ENCODE measurements at places on chromosomes 3 and 15.

GRCh38 chr3:40969756-40970466 lies 229.4 kb upstream of the CTNNB1 start:
- no peak for DNase-seq

- DNase-seq = no peak
Measured at GRCh38 chr3:3191675-3192285, 12.3 kb upstream of the CRBN start.

DNA sequence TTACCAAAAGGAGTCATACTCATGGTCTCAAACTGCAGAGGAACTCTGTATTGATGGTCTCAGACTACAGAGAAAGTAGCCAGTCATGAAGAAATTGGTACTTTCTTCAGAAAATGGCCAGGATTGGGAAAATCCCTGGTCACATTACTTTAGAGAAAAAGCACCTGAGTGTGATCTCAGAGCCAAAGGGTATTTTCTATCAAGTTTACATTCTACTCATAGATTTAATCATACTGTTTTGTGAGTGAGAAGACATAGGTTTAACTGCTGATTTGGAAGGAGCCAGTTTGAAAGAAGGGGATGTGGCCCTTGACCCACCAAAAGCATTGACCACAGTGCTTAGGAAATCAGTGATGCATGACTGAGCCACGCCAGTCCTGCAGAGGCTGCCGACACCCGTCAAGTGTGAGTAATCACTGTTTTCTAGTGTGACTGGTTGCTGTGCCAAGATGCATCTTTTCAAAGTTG lies 203.6 kb downstream of the AKAP13 start:
- DNase-seq = peak; percentile 40

- peak; percentile 61 for DNase-seq
Measured at GRCh38 chr3:149702691-149703441, 45.0 kb upstream of the WWTR1 start.

- no peak for DNase-seq
Measured at GRCh38 chr3:59316688-59317275, 267.0 kb upstream of the CFAP20DC start.

- no peak for DNase-seq
Measured at GRCh38 chr15:66405007-66405406, 18.3 kb downstream of the MAP2K1 start.

DNA sequence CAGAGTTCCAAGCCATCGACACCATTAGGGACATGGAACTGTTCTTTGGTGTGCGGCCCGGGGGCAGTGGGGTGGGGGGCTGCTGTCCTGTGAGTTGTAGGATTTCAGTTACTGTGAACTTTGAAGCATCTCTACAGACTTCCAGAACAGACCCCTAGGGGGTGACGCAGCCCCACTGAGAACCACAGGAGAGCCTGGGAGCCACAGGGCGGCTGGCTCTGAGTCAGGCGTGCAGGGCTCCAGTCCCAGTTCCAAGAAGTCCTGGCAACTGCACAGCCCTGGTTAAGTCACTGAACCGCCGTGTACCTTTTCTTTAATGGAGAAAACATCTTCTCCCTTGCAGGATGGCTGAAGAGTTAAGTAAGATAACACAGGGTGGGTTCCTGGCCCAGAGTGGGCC lies 23.5 kb upstream of the LRTM1 start:
- DNase-seq = peak; percentile 42

- no peak for DNase-seq
Measured at GRCh38 chr3:189687475-189687874, 56.3 kb downstream of the TP63 start.

DNA sequence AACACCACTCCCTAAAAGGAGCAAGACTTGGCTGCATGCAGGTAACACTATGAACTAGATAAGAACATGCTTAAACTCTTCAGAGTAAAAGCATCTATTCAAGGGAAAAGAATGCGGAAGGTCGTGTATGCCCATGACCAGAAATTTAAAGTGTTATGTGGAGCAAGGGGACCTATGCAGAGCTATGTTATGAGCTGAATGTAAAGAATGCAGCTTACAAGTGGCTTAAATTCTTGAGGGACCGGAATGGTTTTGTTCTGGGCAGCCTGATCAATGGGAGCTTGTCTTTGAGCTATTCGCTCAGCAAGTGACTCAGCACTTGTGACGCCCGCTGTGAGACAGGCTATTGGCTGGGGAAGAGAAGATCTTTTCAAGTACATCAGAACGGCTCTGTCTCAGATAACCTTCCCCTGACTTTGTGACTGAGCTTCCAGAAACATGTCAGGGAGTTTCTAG lies 367.5 kb upstream of the THBS1 start:
- DNase-seq = peak; percentile 100

DNA sequence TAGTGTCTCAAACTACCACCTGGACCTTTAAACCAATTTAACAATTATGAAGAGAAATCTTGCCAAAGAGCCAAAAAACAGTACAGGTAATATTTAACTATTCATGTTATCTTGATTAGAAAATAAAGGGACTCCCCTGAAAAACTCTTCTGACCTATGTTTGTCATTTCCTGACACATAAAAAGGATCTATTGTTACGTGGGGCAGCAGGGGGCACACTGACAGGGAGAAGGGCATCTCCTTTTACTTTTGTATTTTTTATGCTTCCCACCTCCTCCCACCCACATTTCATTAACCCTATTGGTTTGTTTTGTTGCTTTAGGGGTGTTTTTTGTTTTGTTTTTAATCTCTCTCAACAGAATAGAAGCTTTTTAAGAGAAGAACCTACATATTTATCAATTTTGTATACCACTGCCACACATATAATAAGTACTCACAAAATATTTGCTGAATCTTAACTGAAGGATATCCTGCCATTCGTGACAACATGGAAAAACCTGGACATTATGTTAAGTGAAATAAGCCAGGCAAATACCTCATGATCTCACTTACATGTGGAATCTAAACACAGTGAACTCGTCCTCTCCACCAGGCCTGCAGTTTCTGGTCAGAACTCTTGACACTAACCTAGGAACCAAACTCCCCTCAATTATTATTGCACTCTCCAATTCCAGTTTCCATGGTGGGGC lies 17.7 kb downstream of the STAG1 start:
- DNase-seq = no peak

- no peak for DNase-seq
Measured at GRCh38 chr3:34077417-34078195, 279.2 kb downstream of the PDCD6IP start.

- DNase-seq = no peak
Measured at GRCh38 chr15:69792823-69793222, 304.9 kb downstream of the TLE3 start.

DNA sequence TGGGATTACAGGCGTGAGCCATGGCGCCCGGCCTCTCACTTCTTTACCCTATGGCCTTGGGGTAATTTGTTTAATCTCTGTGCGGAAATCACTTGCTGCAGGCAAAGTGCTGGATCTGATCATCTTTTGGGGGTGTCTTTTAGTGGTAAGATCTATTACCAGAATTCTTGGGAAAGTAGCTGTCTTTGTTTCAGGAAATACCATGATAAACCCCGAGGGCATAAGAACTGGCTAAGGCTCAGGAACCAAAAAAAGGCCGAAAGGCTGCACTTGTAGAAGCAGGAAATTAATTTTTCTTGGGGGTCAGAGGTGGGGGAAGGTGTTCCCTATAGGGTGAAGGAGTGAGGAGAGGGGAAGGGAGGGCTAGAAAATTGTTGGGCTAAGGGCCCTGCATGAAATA lies 22.7 kb upstream of the IGF2BP2 start:
- no peak for DNase-seq

- DNase-seq = no peak
Measured at GRCh38 chr15:31051496-31052080, 49.9 kb downstream of the TRPM1 start.

GRCh38 chr3:11718637-11719405 lies 75.1 kb upstream of the VGLL4 start:
- DNase-seq = no peak

DNA sequence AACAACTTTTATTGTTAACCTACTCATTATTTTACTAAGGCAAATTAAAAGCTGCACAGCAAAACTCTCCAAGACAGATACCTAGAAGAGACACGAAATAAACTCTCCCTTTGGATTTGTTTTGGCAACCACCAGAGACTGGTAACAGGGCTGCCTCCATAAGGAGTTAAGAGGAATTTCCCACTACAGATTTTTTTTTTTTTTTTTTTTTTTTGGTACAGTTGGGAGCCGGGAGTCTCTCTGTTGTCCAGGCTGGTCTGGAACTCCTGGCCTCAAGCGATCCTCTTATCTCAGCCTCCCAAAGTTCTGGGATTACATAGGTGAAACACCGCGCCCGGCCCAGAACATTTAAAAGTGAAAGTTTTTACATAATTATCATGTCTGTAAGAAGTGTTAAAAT lies 73.6 kb upstream of the VGLL4 start:
- DNase-seq = peak; percentile 17

- DNase-seq = no peak
Measured at GRCh38 chr3:53768478-53769459, 77.5 kb downstream of the CHDH start.

- DNase-seq = no peak
Measured at GRCh38 chr15:58551084-58551763, 119.4 kb downstream of the LIPC start.

- DNase-seq = no peak
Measured at GRCh38 chr15:45048794-45049631, 26.0 kb downstream of the SORD start.

DNA sequence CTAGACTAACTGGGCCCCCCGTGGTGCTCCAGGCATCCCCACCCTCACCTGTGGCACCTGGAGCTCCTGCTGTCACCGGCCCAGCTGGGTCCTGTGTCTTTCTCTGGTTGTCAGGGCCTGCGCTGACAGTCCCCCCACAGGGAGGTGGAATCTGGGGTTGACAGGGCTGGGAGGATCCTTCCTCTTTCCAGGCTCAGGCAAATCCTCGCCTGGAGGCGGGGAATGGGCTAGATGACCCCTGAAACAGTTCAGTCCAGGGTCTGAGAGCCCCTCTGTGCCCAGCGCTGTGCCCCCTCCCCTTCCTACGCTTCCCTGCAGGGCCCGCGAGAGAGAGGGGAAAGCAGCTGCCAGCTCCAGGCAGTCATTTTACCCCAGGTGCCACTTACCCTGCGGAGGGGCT lies 50.1 kb upstream of the MCF2L2 start:
- DNase-seq = no peak

DNA sequence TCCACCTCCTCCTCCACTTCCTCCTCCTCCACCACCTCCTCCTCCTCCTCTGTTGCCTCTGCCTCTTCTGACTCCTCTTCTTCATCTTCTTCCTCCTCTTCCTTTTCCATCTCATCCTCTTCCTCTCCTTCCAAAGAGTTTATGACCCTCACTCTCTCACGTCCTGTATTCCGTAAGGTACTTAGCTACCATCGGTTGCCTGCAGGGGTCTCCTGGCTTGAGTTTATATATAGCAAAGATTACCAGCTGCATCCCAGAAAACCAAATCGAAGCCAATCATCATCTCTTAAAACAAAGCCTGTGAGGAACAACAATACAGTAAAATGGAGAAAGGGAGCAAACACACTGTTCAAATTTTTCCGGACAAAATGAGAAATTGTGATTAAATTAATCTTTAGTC lies 317.4 kb downstream of the C3orf38 start:
- DNase-seq = no peak

GRCh38 chr15:76752549-76752948 lies 152.6 kb downstream of the SCAPER start:
- no peak for DNase-seq

GRCh38 chr3:48186631-48187300 lies 1.5 kb downstream of the CDC25A start:
- no peak for DNase-seq

DNA sequence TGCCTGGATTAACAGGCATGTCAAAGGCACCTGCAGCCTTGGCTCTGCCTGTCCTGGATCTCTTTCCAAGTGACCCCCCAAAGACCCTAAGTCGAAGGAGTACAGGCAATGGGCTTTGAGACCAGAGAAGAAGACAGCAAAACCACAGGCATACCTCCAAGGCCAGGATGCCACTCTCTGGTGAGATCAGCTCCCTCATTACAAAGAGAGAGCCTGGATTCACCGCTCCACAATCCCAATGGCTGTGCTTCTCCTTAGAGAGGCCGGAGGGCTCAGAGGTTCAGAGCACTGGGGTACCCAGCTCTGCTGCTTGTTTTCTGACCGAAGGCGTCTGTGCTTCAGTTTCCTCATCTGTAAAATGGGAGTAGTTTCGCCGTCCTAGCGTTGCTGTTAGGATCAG lies 154.6 kb upstream of the MEF2A start:
- DNase-seq = no peak

- no peak for DNase-seq
Measured at GRCh38 chr3:13750731-13751130, 129.1 kb downstream of the WNT7A start.

GRCh38 chr15:66777596-66778313 lies 75.7 kb downstream of the SMAD6 start:
- no peak for DNase-seq

DNA sequence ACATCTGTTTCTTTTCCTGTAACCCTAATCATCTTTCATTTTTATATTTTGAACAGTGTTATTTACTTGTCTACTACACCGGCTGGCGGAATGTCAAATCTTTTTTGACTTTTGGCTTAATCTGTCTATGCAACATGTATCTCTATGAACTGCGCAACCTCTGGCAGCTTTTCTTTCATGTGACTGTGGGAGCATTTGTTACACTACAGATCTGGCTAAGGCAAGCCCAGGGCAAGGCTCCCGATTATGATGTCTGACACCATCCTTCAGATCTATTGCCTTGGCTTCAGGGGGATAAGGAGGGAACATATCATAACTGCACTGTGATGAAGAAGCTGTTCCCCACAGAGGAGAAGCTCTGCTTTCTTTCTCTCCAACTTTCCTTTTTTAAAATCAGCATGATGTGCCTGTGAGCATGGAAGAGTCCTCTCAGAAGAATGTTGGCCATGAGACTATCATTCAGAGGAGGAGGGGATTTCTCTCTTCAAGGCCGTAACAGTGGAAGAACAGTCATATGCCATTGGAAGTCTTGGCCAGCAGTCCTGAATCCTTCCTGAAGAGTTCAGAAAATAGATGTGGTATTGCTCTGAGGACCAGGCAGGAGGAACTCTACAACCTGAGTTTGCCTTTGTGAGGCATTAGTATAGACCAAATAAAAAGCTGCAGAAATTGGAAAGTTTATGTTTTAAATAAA lies 69.9 kb downstream of the SEC22A start:
- DNase-seq = no peak

DNA sequence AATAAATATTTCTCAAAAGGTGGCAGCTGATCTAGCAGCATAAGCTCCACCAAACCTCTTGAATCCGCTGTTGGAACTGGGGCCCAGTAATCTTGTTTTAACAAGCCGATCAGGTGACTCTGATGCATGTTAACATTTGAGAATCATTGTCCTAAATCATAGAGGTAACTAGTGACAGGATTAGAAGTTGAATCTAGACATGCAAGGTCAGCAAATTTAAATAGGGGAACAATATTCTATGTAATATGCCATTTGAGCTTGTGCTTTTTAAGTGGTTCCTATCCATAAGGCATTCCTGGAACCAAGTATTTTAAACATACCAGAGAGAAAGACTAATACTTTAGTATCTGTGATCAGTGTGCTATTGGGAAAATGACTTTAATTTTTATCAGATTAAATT lies 412.8 kb downstream of the PYDC2 start:
- no peak for DNase-seq

DNA sequence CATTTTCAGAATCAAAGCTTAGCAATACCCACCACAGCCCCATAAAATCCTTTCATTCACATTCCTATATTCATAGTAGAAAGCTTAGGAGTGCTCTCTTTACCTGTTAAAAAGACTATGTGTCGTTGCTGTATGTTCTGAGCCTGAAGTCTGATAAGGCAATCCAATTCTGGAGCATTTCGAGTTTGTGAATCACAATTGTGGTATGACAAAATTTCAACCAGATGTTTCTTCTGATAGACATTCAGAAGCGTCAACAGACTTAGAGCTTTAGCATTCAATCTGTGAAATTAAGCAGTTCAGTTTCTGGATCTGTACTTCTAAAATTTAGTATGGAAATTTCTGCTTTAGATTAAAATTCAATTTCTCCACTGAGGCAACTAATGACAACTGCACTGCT lies 58.3 kb downstream of the TASOR start:
- DNase-seq = peak; percentile 40
